ENCODE measurements at places on chromosomes 1 and 21.

- DNase-seq, result no peak
Observed at GRCh38 chr1:227945891-227946623, 1.7 kb downstream of the WNT9A start.

DNA sequence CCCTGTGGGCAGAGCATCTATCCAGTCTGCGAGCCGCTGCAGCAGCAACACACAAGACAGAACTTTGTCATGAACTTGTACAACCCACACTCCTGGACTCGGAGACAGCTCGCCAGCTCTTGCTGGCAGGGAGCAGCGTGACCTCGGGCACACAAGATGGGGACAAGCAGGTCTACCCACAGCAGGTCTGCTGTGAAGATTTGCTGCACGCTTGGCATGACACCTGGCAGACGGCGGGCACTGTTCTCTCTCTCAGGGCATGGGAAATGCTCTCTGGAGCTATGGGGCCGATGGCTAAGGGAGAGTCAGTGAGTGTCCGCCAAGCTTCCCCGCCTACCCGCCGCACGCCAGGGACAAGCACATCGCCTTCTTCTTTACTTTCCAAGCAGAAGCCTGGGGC, 90.0 kb downstream of the STUM start:
- no peak for DNase-seq

DNA sequence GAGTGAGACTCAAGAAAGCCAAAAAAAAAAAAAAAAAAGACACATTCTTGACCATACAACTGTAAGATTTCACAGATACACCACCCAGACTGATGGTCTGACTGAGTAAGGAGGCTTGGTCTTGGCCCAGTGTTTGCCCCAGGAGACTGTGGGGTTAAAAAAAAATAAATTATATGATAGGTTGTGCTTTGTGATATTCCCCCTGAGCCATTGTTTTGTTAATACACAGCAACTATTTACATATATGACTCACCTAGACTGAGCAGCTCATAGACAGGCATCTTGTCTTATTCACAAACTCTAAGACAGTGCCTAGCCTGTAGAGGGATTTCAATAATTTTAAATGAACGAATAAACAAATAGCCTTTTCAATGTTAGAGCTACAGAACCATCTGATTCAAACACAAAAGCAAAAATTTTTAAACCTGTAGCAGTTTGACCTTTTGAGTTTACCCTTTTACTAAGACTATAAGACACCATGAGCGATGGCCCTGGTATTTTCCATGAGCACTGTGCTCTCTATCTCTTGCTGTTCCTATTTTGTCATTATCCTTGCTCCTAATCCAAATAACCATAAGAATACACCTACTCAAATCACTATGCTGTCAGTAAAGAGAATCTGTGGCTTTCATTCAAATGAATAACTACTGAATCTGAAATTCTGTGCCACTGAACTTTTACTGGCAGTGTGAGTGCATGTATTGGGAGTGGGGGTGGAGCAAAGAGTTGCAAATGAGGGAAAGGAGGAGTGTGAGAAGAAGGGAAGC, 199.4 kb upstream of the PTBP2 start:
- no peak for DNase-seq

DNA sequence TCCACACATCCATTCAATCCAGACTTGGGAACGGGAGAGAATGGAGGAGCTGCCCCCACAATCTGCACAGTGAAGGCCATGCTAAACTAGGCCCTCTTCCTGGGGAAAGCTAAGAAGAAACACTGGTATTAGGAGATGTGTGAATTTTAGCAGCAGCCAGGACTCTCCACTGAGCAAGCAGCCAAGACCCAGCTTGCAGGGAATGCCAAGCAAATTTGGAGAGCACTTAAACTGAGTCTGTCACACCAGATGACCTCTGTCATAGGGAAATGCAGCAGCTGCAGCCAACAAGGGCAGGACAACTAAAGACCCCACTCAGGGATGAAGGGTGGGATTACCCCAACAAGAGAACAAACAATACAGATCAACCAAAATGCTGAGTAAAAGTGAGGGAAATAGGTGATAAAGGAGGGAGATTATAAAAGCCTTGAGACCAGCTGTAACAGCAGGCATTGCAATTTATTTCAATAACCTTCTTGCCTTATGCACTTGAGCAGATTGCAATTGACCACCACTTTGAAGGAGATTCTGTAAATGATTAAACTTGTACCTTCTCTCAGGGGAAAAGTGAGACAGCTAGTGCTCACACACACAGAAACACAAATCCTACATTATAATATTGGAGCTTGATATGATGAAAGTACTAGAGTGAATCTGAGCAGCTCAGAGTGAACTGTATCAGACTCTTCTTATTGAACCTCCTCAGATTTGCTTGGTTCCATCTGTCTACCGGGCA, 2.5 kb upstream of the CLCA1 start:
- DNase-seq, result no peak

GRCh38 chr1:218557731-218558130, 212.6 kb downstream of the TGFB2 start:
- DNase-seq, result no peak

Data from HuH-7 (cell line).